ENCODE measurements at places on chromosomes 7 and 10. TPM values are rescaled to one million over a fixed set of nuclear protein-coding genes. Genes with fewer than 3 reads are reported as not detected.

ASIC3 gene
- 0.62 TPM for total RNA-seq

LLCFC1 gene
- total RNA-seq, result not detected

PCGF5 gene
- 30.7 TPM for total RNA-seq

CYTH3 gene
- 35.6 TPM for total RNA-seq

DNA sequence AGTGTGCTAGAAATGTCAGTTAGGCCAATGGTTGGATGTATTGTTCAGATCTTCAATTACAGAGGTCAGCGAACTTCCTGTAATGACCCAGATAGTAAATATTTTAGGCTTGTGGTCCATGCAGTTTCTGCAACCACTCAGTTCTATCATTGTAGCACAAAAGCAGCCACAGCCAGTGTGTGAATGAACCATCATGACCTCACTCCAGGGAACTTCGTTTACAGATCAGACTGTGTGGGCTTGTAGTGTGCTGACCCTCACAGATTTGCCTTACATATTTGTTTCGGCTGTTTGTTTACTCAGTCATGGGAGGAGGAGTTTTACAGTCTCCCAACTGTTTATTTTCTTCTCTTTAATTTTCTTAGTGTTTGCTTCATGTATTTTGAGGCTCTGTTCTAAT is 55.4 kb downstream of the LANCL2 start:
- DNase-seq, result no peak

DNA sequence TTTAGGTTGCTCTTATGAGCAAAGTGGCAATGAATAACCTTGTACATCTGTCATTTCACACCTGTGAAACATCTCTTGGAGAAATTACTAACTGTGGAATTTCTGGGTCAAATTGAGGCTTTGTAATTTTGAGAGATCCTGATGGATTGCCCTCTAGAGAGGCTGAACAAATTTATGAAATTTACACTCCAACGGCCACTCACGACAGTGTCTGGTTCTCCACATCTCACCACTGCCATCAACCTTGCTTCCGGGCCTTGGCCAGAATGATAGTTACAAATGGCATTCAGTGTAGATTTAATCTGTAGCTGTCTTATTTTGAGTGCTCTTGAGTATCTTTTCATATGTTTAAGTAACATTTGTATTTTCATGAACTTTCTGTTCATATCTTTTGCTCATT is 117.4 kb downstream of the TMEM178B start:
- no peak for DNase-seq

NRF1 gene
- total RNA-seq, result 16.1 TPM

DNA sequence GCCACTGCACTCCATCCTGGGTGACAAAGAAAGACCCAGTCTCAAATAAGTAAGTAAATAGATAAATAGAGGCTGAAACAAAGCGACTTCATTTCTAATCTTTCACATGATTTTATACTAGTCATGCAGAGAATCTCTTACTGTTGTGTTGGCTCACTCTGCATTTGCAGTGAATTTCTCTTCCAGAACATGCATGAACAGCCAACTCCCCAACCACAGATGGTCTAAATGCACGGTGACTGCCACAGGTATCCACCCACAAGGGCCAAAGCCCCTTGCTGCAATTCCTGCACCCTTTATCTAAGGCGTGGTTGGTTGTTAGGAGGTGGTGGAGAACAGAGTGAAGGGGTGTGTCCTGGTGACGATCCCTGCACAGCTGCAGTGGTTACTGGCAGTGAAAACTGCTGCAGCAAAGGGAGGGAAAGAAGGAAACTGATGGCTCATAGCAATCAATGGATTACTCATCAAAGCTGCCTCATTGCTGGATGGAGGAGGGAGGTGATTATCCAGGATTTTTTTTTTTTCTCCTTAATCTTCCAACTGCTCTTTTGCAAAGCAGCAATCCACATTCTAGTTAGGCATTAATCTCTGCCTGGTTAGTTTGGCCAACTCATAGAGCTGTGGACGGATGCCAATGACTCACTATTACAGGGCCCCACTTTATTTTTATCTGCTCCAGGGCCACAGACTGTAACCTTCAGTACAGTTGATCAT is 50.6 kb downstream of the PRTFDC1 start:
- DNase-seq, result peak; percentile 49

DNA sequence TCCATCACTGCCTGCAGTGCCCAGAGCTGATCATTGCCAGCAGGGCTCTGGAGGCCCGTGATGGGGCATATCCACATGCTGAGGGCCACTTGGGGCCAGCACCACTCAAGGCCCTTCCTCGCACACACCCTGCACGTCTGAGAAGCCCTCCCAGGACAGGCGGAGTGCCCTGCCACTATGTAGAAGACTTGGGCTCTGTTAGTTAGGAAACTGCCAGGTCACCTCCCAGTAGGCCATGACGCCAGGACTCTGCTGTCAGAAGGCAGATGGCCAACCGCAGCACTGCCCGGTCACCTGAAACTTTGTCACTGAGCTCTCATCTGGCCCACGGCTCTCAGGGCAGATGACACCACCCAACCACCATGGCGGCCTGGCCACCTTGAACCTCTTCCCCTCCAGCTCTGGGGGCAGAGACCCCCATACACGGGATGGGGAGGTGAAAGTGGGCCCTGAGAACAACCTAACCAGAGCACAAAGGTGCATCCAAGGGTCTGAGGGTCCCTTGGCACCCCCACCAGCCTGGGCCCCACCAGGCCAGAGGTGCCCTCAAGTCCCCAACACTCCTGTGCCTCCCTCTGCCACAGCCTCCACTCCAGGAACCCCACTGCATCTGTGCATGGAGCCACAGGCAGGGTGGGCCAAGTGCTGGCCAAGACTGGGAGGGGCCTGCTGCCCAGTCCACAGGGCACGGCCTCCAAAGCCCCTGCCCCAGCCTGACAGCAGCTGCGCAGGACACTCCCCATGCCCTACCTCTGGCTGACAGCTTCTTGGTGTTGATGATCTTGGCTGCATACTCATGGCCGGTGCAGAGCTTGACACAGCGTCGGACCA is 41.8 kb downstream of the CAMK2B start:
- no peak for DNase-seq

GRCh38 chr7:73560109-73560835 is 2.8 kb upstream of the BCL7B start:
- no peak for DNase-seq

NANOS1 gene
- total RNA-seq, result 4.8 TPM

DNA sequence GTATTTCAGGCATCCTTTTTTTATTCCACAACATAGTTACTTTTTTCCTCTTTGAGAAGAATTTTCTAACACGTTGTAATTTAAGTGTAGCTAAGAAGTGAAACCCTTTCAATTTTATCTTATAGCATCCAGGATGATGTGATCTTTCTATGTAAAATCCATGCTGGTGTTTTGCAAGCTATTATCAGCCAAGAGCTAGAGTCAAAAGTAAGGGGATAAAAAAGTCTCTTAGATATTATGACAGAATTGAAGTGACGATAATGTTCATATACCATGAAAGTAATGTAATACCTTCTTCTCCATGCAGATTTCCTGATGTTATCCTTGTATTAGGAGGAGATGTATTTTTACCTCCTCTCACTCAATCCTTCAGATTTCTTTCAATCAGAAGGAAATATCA is 64.2 kb upstream of the MBL2 start:
- no peak for DNase-seq

GRCh38 chr10:77584938-77585337 is 52.7 kb downstream of the KCNMA1 start:
- DNase-seq, result no peak

IL6 gene
- total RNA-seq, result not detected

DNA sequence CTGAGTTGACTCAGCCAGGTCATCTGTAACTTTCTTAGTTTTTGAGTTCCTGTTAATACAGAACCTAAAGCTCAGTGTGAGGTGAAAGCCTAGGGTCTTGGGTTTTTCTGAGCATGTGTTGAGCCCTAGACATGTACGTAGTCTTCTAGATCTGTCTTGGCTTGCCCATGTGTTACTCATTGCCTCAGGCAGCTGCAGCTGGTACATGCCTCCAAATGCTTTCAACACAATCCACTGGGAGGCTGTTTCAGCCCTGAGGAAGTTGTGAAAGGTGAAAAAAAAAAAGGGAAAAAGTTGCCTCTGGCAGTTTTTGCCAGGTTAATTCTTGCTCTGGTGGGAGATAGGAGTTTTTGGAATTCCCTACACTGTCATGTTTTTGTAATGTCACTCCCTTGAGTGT is 134.6 kb downstream of the RNF216 start:
- no peak for DNase-seq

AGAP5 gene
- total RNA-seq, result 6.6 TPM

All from occipital lobe (tissue), 3 donors.